ENCODE measurements at places on chromosomes 4 and X. TPM values are rescaled to one million over a fixed set of nuclear protein-coding genes. Genes with fewer than 3 reads are reported as not detected.
A peak's percentile ranks its signal among the peaks of the same experiment; 100 is the strongest.

- H3K27ac ChIP-seq, result no peak overlapping the region
- DNase-seq, result no peak
- no peak overlapping the region for H3K4me3 ChIP-seq
- no peaks in the 10 kb centered on the region for H3K4me1 ChIP-seq
Measured at GRCh38 chrX:17740137-17741122, 3.1 kb downstream of the SCML1 start.

DNA sequence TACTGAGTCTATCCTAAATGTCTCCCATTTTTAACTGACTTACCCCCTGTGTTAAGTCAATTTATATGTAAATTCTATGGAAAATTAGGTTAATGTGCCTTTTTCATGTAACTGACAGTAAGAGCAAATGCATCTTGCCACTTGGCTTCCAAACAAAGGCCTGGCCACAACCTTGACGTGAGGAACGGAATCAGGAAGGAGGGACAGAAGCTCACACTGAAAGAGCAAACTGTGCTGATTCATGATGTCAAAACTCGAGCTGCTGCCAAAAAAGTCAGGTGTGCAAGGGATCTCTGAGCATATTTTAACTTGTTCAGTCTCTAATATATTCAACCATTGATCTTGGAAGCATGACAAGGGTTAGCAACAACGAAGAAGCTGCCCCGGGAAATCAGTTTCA lies 35.8 kb downstream of the GPM6A start:
- no peaks in the 10 kb centered on the region for H3K27me3 ChIP-seq
- H3K36me3 ChIP-seq, result no peaks in the 10 kb centered on the region
- H3K4me1 ChIP-seq, result no peaks in the 10 kb centered on the region
- no peak overlapping the region for H3K4me3 ChIP-seq
- DNase-seq, result no peak

DNA sequence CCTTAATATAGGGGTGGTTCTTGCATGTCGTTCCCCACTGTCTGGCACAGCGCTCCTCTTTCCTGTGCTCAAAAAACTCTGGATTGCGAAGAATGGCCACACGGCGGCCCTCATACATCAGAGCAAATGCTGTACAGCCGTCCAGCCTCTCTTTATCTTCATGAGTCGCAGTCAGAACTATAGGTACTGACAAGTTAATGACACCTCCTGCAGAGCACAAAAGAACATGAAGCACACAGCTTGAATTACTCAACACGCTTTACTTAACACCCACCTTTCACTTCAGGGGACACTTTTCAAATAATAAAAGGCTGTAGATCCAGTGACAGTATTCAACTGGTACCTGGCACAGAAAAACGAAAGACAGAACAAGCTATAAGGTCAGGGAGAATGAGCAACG lies 65.3 kb downstream of the PAPSS1 start:
- no peak overlapping the region for H3K27ac ChIP-seq
- no peaks in the 10 kb centered on the region for H3K27me3 ChIP-seq
- H3K36me3 ChIP-seq, result peaks cover 10% of the 10 kb centered on the region

DNA sequence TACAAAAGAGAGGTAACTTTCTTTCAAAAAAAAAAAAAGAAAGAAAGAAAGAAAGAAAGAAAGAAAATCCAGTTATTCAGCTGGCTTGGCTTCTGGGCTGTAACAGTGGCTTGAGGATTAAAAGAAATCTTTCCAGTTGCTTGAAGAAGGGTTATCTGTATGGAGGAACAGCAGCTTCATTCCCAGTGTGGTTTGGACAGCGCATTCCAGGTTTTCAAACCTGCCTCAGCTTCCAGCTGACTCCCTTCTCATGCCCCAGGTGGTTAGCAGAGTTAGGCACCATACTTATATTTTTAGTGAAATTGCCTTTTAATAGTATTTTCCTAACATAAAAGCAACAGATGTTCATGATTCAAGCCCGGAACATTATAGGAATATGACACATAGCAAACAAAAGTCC lies 48.6 kb downstream of the TMEM164 start:
- H3K4me1 ChIP-seq, result no peaks in the 10 kb centered on the region
- no peak for DNase-seq
- no peak overlapping the region for H3K4me3 ChIP-seq
- H3K27me3 ChIP-seq, result no peaks in the 10 kb centered on the region

- no peaks in the 10 kb centered on the region for H3K27me3 ChIP-seq
- H3K36me3 ChIP-seq, result no peaks in the 10 kb centered on the region
- no peak overlapping the region for H3K27ac ChIP-seq
- H3K4me1 ChIP-seq, result no peaks in the 10 kb centered on the region
Measured at GRCh38 chr4:141797966-141798365, 161.6 kb downstream of the IL15 start.

DNA sequence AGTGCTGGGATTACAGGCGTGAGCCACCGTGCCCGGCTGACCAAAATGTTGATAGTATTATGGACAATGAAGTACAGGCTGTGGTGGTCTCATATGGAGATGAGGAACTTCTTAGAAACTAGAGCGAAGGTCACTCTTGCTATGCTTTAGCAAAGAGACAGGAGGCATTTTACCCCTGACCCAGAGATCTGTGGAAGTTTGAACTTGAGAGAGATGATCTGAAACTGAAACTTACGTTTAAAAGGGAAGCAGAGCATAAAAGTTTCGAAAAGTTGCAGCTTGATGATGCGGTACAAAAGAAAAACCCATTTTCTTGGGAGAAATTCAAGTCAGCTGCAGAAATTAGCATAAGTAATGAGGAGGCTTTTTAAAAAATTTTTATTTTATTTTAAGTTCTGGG lies 8.5 kb upstream of the CTAG2 start:
- no peaks in the 10 kb centered on the region for H3K4me1 ChIP-seq
- no peaks in the 10 kb centered on the region for H3K27me3 ChIP-seq
- no peak for DNase-seq
- H3K36me3 ChIP-seq, result no peaks in the 10 kb centered on the region
- H3K4me3 ChIP-seq, result no peak overlapping the region

- no peaks in the 10 kb centered on the region for H3K36me3 ChIP-seq
- no peak overlapping the region for H3K27ac ChIP-seq
- DNase-seq, result no peak
- H3K4me1 ChIP-seq, result no peaks in the 10 kb centered on the region
- H3K4me3 ChIP-seq, result no peak overlapping the region
Measured at GRCh38 chrX:35743331-35743730, 54.8 kb upstream of the MAGEB16 start.

- H3K27ac ChIP-seq, result no peak overlapping the region
- no peak overlapping the region for H3K4me3 ChIP-seq
- no peaks in the 10 kb centered on the region for H3K36me3 ChIP-seq
- peak; percentile 19 for DNase-seq
- H3K27me3 ChIP-seq, result no peaks in the 10 kb centered on the region
Measured at GRCh38 chrX:43559644-43560043, 96.5 kb upstream of the MAOA start.

DNA sequence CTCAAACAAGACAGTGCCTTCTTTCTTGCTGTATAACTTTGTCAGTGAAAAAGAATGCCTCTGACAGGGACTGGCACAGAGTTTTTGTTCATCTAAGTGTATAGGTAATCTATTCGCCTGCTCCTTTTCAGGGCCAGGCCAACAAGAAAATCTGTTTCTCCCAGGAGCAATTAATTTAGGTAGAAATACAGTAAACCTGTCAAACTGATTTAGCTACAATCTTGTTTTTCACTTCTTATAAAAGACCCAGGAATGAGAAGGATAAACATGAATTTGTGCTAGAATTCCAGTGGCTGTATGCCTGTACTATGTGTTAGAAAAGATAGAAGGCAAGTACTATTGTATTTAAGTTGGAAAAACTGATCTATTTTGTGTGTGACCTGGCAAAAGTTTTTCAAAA lies 6.1 kb downstream of the TMA16 start:
- no peaks in the 10 kb centered on the region for H3K27me3 ChIP-seq
- DNase-seq, result no peak
- H3K4me1 ChIP-seq, result no peaks in the 10 kb centered on the region
- H3K4me3 ChIP-seq, result no peak overlapping the region
- H3K36me3 ChIP-seq, result no peaks in the 10 kb centered on the region

DNA sequence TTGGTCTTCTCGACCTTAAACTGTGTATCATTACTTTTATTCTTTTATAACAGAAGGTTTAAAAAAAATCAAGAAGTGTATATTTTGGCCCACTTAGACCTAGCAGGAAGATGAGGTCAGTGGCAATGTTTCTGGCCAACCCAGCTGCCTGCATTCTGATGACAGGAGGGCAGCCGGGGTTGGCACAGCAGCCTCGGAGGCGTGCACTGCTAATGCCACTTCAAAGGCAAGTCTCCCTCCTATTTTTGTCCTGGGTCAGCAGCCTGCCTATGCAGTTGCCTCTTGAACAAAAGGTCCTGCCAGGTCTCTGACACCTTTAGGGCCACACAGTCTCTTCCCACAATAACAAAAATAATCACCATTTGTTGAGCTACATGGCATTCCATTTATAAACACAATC lies 89.4 kb upstream of the MYOZ2 start:
- no peaks in the 10 kb centered on the region for H3K36me3 ChIP-seq
- H3K4me1 ChIP-seq, result peaks cover 55% of the 10 kb centered on the region
- no peak overlapping the region for H3K27ac ChIP-seq
- H3K4me3 ChIP-seq, result no peak overlapping the region
- H3K27me3 ChIP-seq, result no peaks in the 10 kb centered on the region

DNA sequence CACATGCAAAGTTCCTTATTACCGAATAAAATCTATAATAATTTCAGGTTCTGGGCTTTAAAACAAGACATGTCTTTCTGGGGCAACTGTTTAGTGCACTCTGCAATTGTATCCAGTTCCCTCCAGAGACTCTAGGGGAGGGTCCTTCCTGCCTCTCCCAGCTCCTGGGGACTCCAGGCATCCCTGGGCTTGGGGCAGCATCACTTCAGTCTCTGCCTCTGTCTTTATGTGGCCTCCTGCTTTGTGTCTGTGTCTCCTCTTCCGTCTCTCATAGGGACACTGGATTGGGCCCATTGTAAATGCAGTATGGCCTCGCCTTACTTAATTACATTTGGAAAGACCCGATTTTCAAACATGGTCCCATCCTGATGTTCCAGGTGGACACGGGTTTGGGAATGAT lies 10.9 kb upstream of the ASMTL start:
- H3K36me3 ChIP-seq, result no peaks in the 10 kb centered on the region
- H3K27ac ChIP-seq, result no peak overlapping the region
- H3K4me1 ChIP-seq, result no peaks in the 10 kb centered on the region
- H3K27me3 ChIP-seq, result no peaks in the 10 kb centered on the region

DNA sequence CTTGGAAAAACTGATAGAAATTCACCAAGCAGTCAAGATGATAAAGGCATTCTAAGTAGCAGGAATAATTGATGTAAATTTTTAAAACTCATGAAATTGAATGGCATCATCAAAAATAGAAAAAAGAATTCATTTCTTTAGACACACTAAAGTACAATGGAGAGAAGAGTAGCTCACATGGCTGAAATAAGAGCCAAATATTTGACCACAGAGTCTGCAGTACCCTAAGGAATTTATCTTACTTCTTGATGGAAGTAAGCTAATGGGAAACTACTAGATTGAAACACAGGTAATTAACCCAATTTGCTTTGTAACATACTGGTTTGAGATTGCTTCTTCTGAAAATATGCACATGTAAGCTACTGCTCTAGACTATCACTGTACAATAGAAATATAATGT lies 70.8 kb upstream of the GPM6A start:
- H3K27me3 ChIP-seq, result no peaks in the 10 kb centered on the region
- DNase-seq, result no peak
- no peaks in the 10 kb centered on the region for H3K36me3 ChIP-seq

DNA sequence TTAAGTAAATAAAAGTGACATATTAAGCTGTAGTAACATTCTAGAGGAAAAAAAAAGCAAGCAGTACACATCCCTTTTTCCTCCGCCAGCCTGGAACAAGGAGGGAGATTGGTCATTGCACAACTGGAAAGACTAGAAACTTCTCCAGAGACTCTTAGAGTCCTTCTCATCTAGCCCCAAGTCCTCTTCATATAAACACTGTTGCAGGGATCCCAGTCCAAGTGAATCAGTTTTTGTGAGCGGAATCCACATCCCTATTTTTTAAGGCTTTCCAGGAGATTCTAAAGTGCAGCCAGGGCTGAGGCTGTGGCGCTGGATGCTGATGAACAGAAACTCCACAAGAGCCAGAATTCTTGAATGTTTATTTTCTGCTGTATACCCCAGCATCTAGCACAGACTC lies 23.8 kb downstream of the REELD1 start:
- H3K4me1 ChIP-seq, result peaks cover 5% of the 10 kb centered on the region
- no peak overlapping the region for H3K27ac ChIP-seq
- H3K4me3 ChIP-seq, result no peak overlapping the region
- no peak for DNase-seq
- no peaks in the 10 kb centered on the region for H3K27me3 ChIP-seq
- H3K36me3 ChIP-seq, result no peaks in the 10 kb centered on the region

DNA sequence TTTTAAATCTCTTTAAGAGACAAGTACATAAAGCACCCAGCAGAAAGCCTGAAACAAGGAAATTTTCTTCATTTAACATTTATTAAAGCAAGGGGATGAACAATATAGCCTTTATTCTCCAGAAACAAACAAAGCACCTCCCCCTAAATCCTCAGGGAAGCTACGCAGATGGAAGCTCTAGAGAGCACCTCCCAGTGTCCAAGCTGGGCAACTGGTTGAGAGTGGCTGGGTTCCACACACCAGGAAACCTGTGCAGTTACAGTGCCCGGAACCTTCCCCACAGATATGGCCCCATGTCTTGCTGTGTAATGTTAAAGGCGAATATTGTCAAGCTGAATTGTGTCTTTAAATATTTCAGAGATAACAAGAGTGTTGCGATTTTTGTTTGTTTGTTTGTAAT lies 8.9 kb upstream of the TRIML1 start:
- H3K36me3 ChIP-seq, result no peaks in the 10 kb centered on the region
- H3K4me1 ChIP-seq, result no peaks in the 10 kb centered on the region
- no peak for DNase-seq

- H3K4me3 ChIP-seq, result no peak overlapping the region
- no peaks in the 10 kb centered on the region for H3K27me3 ChIP-seq
- DNase-seq, result no peak
- H3K36me3 ChIP-seq, result no peaks in the 10 kb centered on the region
Measured at GRCh38 chr4:88308587-88308986, 24.2 kb upstream of the PPM1K start.

Gene HSFX1
- 3.0 TPM for total RNA-seq

Gene IKBKG
- 43.1 TPM for total RNA-seq

Gene NWD2
- 0.30 TPM for total RNA-seq

Gene FOXR2
- total RNA-seq, result not detected

Gene MAOA
- total RNA-seq, result 96.3 TPM

Gene FAM184B
- not detected for total RNA-seq

Gene CYTL1
- not detected for total RNA-seq

Gene PDZD11
- 22.6 TPM for total RNA-seq
